Activated CD8-positive, alpha-beta memory T cell treated with anti-CD3 and anti-CD28 coated beads for 48 hours (primary cell): ENCODE measurements at places on chromosomes 2 and 18.

- DNase-seq = no peak
These were observed 27.5 kb downstream of the GAREM1 start for GRCh38 chr18:32443033-32443705.

GRCh38 chr18:52403291-52404021 lies 63.5 kb downstream of the DCC start:
- no peak for DNase-seq

DNA sequence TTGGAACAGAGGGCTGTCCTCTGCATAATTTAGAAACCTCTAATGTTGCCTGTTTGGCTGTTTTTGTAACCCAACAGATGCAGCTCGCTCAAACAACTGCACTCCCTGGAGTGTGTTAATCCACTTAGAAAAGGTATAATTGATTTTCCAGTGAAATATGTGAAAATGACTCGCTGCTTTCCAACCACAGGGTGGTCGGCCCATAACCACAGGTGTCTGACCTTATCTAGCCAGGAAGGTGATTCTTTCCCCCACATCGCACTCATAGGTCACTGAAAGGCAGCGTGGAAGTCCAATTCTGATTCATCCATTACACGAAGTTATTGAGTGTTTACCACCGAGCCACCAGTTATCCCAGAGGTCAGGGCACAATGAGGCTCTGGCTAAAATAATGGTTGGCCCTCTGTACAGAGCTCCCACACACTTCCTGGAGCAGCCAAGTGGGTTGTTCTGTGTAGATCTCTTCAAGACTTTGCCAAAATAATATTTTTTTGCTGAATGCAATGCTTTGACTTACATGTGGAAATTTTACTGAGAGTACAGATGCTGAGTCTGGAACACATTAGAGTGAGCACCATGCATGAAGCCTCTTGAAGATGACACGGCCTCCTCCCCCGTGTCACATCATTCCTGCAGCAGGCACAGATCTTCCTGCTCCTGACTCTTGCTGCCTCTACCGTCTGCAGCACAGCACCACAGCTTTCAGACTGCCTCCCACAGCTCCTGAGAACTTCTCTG lies 396.2 kb downstream of the ZNF516 start:
- no peak for DNase-seq

DNA sequence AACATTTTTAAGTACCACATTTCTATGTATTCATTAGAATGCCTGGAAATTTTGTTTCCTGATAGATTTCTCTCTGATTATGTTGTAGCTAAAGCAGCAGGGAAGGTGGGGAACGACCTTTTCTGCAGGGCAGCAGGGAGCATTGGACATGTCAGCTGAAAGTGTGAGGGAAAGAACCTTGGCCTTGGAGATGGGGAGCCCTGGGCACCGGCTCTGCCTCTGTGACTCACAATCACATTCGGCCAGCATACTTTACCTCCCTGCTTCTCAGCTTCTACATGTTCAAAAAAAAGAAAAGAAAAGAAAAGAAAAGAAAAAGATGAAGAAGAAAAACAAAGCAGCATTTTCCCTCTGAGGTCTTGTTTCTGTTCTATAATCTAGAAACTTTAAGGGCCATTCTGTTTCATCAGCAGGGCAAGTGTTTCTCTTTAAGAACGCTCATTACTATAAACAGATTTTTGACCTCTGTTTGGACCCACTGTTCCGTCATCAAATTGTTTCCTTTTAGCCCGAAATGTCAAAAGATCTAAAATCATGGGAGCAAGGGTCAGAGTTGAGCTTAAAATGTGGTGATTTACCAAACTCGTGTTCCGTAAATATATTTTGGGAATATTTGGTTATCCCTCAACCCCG lies 27.9 kb downstream of the SETBP1 start:
- no peak for DNase-seq

GRCh38 chr18:39596891-39597290 lies 2031.3 kb upstream of the CELF4 start:
- no peak for DNase-seq

- DNase-seq = no peak
These were observed 63.1 kb upstream of the SPATS2L start for GRCh38 chr2:200243441-200243840.

DNA sequence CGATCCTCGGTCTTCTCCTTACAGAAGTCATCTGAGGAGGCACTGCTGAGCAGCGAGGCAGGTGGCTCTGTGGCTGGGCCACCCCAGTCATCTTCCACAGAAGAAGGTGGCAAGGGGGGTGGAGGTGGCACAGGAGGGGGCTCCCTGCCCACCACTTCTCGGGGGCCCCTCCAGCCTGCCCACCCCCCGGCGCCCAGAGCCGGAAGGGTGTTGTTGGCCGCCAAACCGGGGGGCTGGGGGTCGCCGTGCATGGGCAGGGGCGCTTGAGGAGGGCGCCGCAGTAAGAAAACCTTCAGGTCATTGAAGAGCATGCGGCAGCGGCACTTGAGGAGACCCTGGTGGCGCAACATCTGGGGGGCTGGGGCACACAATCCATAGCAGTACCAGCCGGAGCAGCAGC lies 2.5 kb downstream of the MARCHF4 start:
- DNase-seq = no peak

GRCh38 chr2:200786826-200787225 lies 24.9 kb upstream of the BZW1 start:
- DNase-seq = no peak

DNA sequence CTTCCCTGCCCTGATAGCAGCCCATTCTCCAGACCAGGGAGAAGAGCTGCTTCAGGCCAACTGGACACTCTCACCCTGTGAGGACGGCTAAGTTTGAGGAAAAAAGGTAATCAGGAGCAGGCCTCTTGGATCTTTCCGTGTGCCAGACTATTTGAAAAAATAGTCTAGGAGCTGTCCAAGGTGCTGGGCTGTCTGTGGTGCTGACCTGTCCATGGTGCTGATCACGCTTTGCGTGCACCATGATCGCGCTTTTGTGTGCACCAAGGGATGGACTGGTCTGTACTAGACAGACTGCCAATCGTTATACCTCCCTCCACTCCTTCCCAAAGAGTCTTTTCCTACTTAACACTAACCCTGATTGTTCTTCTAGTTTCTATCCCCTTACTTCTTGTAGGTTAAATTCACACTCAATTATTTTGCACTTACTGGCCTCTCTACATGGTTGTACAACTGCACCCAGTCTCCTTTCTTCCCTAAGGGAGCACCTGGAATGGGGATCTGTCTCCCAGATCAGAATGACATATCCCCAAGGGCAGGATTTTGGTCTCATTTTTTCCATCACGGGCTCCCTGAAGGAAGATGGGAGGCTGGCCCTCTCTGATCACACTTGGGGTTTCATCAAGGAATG lies 295.4 kb downstream of the CELF4 start:
- DNase-seq = no peak

GRCh38 chr2:59339121-59339836 lies 1098.2 kb upstream of the FANCL start:
- DNase-seq = no peak

DNA sequence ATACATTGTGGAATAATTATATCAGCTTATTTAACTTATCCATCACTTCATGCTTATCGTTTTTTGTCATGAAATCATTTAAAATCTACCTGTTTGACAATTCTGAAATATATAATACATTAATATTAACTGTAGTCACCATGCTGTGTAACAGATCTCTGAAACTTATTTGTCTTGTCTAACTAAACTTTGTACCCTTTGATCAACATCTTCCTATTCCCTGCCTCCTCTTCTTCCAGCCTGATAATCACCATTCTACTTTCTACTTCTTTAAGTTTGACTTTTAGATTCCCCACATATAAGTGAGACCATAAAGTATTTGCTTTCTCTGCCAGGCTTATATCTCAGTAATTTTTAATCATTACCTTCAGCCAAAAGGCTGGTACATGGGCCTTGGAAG lies 134.2 kb upstream of the LINC00305 start:
- no peak for DNase-seq

GRCh38 chr2:223315813-223316212 lies 263.8 kb downstream of the KCNE4 start:
- DNase-seq = no peak

- DNase-seq = no peak
These were observed 636 bp downstream of the ARL4C start for GRCh38 chr2:234496055-234496834.

GRCh38 chr2:85578243-85579180 lies 1.1 kb downstream of the VAMP8 start:
- DNase-seq = no peak

- no peak for DNase-seq
These were observed 60.2 kb downstream of the PDE1A start for GRCh38 chr2:182366628-182367027.

DNA sequence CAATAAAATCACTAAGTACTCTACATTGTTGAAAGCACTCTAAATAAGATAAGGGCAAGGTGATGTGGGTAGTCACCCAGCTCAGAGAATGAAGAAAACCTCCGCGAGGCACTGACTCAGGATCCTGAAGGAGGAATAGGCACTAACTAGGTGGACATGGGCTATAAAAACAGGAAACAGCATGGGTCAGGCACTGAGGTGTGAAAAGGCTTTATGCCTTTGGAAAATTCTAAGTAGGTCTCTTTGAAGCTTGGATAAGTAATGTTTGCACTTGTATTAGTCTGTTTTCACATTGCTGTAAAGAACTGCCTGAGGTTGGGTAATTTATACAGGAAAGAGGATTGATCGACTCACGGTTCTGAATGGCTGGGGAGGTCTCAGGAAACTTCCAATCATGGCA lies 161.6 kb downstream of the EPHA4 start:
- no peak for DNase-seq

DNA sequence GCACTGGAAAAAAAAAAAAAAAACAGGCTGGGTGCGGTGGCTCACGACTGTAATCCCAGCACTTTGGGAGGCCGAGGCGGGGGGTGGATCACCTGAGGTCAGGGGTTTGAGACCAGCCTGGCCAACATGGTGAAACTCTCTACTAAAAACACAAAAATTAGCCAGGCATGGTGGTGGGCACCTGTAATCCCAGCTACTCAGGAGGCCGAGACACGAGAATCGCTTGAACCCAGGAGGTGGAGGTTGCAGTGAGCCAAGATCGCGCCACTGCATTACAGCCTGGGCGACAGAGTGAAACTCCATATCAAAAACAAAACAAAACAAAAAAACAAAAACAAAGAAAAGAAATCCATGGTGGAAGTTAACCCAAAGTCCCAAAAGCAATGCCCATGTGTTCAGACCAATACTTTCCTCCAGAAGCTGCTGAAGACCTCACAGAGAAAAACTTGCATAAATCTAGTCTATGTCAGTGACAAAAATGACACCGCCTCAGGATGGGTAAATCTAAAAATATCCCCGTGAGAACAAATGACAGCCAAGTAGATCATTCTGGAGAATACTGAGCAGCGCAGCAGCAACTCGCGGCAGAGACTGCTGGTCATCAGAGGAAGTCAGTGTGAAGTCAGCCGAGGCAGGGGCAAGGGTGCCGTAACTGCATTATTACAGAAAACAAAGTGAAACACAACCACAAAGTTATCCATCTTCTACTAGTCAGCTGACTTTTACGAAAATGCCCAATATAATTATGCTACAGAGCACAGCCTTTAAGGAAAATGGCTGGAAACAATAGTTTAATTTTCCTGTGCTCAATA lies 41.0 kb downstream of the LPIN2 start:
- DNase-seq = no peak

DNA sequence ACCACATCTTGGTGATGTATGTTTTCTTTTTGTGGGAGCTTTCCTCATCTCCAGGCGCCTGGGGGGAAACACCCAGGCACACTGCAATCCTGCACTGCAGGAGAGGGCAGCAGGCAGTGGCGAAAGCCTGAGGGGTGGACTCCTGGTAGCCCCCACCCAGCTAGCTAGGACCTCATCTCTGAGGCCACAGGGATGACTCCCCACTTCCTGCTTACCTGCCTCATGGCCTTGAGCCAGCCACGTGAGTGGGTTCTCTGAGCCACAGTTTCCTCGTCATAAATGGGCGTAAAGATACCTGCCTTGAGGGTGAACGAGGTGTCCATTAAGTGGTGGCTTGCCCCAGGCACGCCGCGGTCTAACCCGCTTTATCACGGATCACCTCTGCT lies 19.1 kb downstream of the TRAF3IP1 start:
- DNase-seq = no peak

DNA sequence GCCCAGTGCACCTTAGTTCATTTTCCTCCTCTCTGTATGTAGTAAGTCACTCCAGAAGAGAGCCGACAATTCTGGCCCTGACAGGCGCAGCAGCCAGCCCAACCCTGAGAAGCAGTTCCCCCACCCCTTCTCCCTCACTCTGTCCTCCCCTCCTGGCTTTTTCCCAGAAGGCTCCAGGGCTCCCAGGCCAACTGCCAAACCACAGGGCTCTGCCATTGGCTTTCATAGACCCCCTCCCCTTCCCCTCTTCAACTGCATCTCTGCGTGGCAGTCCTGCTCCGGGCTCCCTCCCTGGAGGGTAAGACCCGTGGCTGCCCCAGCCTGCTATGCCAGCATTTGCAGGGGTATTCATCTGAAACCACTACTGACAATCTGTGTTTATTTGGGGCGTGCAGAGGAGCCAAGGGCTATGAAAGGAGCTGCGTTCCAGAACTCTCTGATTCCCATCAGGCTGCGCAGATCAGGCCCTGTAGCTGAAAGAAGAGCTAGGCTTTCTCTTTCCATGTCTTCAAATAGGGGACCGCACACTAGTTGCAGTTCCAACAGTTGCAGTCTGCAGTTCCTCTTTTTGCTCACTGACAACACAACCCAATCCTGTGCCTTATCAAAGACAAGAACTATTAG lies 388.6 kb upstream of the TNP1 start:
- no peak for DNase-seq

- DNase-seq = no peak
These were observed 308.8 kb upstream of the FAM98A start for GRCh38 chr2:33907866-33908265.

- no peak for DNase-seq
These were observed 64.0 kb downstream of the NDUFA10 start for GRCh38 chr2:239960929-239961661.

GRCh38 chr2:78925258-78925657 lies 100.2 kb upstream of the REG3G start:
- no peak for DNase-seq

GRCh38 chr2:241351640-241352031 lies 4.4 kb upstream of the FARP2 start:
- DNase-seq = no peak

DNA sequence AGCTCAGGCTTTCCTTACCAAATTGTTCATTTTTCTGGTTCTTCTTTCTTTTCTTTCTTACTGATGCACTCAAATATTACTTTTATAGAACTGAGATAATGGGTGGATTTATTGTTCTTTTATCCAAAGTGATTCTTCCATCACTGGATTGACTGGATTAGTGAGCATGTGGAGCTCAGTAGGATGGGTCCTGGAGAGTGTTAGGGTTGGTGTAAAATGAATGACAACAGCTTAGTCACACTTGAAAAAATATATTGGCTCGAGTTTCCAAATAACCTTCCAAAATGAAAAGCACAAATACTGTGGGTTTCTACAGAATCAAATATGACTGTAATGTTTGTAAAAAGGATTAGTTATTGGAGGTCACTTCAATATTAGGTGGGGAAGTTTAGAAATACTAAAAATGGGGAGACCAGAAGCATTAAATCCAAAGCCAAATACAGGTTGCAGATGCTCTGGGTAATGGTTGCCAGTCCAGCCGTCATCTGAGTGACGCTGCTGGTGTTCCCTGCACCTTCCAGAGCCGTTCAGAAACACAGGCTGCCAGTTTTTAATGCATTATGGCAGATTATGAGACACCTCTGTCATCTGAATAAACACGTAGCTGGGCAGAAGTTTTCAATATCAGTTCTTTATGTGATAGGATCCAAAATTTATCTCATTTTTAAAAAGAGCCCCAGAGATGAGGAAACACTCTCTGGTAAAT lies 294.8 kb upstream of the NRP2 start:
- no peak for DNase-seq
